ENCODE measurements at places on chromosomes 3 and 15. TPM values are rescaled to one million over a fixed set of nuclear protein-coding genes. Genes with fewer than 3 reads are reported as not detected.
A peak's percentile ranks its signal among the peaks of the same experiment; 100 is the strongest.

LAMB2 gene
- 118 TPM for total RNA-seq

- H3K27ac ChIP-seq: no peak overlapping the region
- H3K4me3 ChIP-seq: no peak overlapping the region
- H3K4me1 ChIP-seq: peaks cover 5% of the 10 kb centered on the region
- H3K27me3 ChIP-seq: no peaks in the 10 kb centered on the region
These were observed 571.9 kb upstream of the CBLB start for GRCh38 chr3:106440672-106441071.

DNA sequence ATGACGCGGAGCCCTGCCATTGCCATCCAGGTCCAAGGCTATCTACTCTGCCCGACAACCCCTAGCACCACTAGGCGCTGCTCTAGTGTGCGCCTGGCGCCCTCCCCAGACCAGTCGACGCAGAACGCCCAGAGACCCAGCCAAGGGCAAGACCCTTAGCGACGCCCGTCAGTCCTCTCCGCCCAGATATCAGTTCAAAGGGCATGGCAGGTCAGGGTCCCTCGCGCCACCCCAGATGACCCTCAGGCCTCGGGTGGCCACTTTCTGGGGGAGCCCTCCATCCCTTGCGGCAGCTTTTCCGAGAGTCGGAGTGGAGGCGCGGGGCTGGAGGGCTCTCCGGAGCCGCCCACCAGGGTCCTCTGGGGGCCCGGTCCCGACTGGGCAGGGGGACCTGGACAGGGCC lies 371 bp upstream of the CLSTN2 start:
- H3K27ac ChIP-seq: no peak overlapping the region
- no peaks in the 10 kb centered on the region for H3K36me3 ChIP-seq
- H3K27me3 ChIP-seq: peaks cover 53% of the 10 kb centered on the region
- H3K4me3 ChIP-seq: peak overlapping the region; percentile 72

CCR9 gene
- not detected for total RNA-seq

DNA sequence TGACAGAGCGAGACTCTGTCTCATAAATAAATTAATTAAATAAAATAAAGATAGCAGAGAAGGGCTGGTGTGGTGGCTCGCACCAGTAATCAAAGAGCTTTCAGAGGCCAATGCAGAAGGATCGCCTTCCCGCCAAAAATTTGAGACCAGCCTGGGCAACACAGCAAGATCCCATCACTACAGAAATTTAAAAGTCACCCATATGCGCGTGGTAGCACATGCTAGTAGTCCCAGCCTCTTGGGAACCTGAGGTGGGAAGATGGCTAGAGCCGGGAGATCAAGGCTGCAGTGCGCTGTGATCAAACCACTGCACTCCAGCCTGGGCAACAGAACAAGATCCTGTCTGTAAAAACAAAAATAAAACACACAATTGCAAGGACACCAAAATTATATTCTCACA lies 9.6 kb downstream of the SMARCC1 start:
- peaks cover 28% of the 10 kb centered on the region for H3K36me3 ChIP-seq
- H3K4me1 ChIP-seq: no peaks in the 10 kb centered on the region
- DNase-seq: no peak

- H3K27me3 ChIP-seq: no peaks in the 10 kb centered on the region
- no peak overlapping the region for H3K27ac ChIP-seq
- H3K4me3 ChIP-seq: no peak overlapping the region
- no peak for DNase-seq
These were observed 5.2 kb upstream of the HHATL start for GRCh38 chr3:42707620-42708355.

DNA sequence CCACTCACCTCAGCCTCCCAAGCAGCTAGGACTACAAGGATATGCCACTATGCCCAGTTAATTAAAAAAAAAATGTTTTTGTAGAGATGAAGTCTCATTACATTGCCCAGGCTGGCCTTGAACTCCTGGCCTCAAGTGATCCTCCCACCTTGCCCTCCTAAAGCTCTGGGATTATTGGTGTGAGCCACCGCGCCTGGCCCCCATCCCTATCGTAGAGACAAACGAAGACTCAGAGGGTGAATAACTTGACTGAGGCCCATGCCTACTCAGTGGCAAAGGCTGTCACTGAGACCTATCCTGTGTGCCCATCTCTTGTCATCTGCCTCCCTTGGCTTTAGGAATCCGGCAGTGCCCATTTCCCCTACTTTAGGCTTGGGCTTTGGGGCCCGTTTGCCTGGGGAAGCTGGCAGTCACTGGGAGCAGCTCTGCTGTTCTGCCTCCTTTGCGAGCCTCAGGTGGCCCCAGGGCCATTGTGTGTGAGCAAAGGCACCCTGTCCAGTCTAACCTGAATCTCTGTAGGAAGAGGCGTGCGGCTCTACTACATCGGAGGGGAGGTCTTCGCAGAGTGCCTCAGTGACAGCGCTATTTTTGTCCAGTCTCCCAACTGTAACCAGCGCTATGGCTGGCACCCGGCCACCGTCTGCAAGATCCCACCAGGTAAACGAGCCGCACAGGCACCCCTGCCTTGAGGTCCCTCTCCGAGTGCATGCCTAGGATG lies 70.1 kb downstream of the AAGAB start:
- H3K27ac ChIP-seq: no peak overlapping the region
- H3K4me1 ChIP-seq: no peaks in the 10 kb centered on the region
- peaks cover 30% of the 10 kb centered on the region for H3K36me3 ChIP-seq
- no peaks in the 10 kb centered on the region for H3K27me3 ChIP-seq

DNA sequence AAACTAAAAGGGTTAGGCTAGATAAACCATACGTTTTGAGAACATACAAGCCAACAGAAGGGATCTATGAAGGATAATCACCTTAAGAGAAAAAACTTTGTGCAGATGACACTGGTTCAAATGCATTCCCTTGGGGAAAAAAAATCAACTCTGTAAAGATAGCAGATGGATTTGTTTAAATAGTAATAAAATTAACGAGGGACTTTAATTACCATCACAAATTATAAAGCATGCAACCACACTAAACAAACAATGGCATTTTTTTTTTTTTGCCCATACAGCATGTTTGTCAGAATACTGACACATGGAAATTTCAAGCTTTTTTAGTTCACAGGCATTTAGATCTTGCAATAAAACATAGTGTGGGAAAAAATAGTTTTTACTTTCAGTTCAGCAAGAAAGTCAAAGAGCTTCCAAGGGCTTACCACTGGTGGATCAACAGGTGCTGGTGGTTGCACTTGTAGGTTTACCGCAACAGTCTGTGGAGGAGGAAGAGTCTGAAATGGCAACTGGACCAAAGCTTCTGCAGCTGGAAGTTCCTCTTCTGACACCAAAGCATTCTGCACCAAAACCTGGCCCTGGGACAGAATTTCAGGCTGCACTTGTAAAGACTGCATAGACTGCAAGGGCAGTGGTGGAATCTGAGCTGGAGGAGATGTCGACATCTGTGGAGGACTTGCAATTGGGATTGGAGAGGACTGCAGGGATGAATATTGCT lies 53.1 kb downstream of the PHC3 start:
- no peak overlapping the region for H3K4me3 ChIP-seq
- DNase-seq: no peak
- peak overlapping the region; percentile 51 for H3K27ac ChIP-seq

Measured in WTC11 (cell line).